ENCODE measurements at places on chromosomes 3 and 15.

DNA sequence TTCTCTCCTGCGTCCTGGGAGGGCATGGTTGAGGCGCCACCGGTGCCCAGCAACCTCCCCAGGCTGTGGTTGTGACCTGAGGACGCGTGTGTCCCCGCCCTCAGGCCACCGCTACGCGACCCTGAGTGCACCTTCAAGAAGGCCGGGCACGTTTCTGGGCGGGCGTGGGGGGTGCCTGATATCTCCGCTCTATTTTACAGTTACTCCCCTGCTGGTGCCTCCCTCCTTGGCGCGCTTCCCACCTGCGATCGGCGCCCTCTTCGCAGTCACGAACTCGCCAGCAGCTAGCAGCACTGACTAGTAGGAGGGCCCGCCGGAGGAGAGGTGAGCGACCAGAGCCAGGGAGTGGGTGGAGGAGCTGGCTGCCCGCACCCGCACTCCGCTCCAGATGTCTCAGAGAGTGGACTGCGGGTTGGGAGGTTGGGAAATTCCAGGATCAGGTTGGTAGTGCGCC is 43.2 kb upstream of the POLG start:
- no peak for DNase-seq

- DNase-seq: no peak
Observed at GRCh38 chr3:9846231-9846630, 2.4 kb upstream of the RPUSD3 start.

- DNase-seq: peak; percentile 87
Observed at GRCh38 chr15:52021128-52021671, 2.2 kb downstream of the MAPK6 start.

- no peak for DNase-seq
Observed at GRCh38 chr15:31439328-31439727, 112.7 kb downstream of the KLF13 start.

DNA sequence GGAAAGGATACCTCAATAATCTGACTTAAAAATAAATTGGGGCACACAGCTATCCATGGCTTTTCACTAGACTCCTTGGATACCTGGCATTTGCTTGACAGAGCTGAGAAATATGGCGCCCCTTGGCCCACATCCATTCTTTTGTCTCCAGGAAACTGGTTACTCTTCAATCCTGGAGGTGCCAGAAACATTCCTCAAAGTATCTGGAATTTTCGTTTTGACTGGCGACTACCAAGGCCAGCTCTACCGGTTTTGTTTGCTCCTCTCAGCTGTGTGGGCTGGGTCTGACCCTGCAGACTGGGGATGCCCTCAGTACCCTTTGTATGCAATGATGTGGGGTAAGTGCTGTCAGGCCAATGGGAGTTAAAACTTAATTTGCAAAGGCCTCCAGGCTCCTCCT is 27.0 kb downstream of the KATNBL1 start:
- no peak for DNase-seq
